ENCODE measurements at places on chromosomes 7 and 10. TPM values are rescaled to one million over a fixed set of nuclear protein-coding genes. Genes with fewer than 3 reads are reported as not detected.

The SHH gene
- polyA plus RNA-seq: not detected

The PTF1A gene
- polyA plus RNA-seq: not detected

DNA sequence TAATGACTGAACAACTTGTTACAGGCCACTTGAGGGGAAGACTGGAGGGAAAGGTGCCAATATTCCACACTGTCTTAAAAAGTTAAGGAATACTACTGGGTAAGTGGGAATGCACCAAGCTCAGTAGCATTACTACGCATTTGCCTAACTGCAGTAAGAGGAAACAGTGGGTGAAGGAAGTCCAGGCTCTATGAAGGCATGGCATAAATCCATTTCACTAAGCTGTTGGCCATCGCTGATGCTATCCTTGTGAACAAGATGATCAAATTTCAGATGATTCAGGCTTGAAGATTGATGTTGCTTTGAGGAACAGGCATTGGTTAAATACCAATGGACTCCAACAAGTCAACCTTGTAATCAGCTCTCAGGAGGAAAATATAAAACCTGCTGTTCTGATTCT is 44.2 kb upstream of the TES start:
- DNase-seq: no peak

DNA sequence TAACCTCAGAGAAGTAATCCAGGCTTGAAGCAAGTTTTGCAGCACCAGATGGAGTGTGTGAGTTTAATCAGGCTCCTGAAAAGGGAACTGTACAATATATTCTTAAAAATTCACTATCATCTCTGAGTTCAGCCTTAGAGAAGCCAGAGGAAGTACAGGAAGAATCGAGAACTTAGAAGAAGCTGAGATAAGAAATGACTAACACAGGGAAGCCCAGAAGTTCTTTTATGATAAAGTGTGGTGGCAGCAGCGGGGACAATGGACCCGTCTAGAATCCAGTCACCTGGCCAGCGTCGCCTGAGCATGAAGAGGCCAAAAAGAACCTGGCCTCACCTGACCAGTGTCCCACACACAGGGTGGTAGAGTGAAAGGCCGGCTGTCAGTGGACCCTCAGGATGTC is 161.0 kb downstream of the USP6NL start:
- no peak for DNase-seq

GRCh38 chr10:132627666-132628531 is 90.3 kb downstream of the INPP5A start:
- DNase-seq: peak; percentile 37

The URGCP gene
- polyA plus RNA-seq: 19.2 TPM

GRCh38 chr10:16612115-16612980 is 90.7 kb upstream of the C1QL3 start:
- no peak for DNase-seq
